Astrocyte of the cerebellum (primary cell): ENCODE measurements at places on chromosomes 11 and 22.

DNA sequence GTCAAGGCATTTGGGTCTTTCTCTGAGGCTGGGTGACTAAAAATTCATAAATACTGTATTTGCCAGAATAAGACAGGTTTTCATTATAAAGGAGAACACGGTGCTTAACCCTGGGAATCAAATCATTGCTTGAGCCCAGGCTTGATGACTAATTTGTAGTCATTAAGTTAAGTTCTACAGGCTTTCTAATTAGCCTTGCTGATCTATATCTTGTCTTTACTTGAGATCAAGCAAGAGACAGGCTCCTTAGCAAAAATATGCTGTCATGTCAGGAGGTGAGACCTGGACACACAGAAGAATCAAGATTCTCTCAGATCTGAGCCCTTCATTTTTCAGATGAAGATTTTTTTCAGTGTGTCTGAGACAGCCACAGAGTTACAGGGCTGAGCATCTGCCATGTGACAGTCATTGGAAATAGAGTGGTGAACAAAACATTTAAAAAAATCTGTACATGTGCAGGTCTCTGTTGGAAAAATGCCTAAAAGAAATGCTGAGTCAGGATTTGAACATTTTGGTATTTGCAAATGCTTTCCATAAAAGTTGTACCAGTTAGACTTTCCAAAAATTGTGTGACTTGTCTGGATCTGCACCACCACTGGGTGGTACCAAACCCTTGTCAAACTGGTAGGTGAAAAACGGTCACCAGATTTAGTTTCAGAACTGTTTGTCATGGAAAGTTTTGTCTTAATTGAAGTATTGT is 14.6 kb downstream of the ACAT1 start:
- no peak for DNase-seq

DNA sequence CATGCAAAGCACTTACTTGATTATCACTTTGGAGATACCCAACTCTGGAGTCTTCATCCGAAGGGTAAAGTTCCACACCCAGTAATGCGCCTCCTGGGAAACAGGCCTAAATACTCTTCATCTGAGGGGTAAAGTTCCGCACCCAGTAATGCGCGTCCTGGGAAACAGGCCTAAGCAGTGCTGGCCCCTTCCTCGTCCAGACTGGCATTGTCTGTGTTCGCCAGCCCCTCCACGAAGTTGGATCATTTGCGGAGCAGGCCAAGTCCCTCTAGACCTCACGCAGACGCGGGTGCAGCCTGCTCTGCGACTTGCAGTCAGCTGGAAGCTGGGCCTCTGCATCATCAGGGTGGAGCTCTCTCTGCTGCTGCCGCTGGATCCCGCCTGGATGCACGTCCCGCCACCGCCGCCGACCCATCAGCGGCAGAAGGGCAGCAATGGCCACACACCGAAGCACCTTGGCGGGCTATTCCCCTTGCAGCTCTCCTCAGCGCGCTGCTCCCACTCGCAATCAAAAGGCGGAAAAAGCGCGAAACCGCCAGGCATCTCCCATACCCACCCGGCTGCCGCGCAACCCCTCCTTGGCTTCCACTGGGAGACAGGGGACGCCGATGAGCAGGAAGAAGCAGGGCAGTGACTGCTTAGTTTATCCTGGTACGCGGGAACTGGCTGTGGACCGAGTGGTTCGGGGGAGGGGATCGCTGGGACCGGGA is 34.1 kb upstream of the GLYATL1 start:
- DNase-seq, result no peak

DNA sequence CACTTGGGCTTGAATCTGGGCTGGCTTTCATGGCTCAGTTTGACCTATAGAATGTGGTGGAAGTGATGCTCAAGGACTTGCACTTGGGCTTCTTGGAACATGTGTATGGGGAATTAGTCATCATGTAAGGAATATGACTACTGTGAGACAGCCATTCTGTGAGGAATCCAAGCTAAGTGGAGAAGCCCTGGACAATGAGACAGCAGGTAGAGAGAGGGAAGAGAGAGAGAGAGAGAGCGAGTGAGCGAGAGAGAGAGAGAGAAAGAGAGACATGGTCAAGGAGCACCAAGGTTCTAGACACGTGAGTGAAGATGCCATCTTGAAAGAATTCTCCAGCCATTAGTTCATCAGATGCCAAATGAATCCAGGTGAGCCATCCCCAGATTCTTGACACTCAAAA is 261.6 kb upstream of the SORL1-AS1 start:
- no peak for DNase-seq

DNA sequence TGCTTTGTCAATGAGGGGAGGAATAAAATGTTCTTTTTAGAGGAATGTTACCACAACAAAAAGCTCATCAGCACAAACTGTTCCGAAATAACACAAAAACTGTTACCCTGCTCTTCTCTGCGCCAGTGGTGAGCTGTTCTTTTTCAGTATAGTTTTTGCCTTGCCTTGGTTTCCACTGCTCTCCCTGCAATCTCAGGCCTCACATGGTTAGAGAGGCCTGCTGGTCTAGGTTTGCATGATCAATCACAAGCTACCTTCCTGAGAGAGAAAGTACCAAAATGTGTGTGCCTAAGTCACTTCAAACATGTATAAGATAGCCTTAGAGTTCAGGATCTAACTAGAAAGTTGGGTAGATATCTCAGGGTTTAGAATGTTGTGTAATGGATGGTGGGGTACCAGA is 114.6 kb downstream of the STIM1 start:
- DNase-seq, result no peak

DNA sequence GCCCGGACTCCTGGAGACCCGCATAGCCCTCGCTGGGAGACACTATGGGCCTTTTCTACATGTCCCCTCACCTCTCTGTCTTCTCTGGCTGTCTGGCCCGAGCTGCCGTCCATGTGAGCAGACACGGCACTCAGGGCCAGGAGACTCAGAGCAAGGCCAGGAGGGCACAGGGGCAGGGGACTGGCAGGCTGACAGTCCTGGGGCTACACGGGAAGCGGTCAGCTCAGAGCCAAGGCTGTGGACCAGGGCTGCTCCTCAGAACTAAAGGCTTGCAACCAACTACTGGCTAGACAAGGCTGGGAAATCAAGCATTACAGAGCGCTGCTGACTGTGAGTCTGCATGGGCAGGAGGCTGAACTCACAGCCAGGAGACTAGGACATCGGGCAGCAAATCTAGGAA is 56.1 kb upstream of the CDON start:
- no peak for DNase-seq

GRCh38 chr11:117458275-117459122 is 130.8 kb downstream of the CEP164 start:
- DNase-seq, result no peak

DNA sequence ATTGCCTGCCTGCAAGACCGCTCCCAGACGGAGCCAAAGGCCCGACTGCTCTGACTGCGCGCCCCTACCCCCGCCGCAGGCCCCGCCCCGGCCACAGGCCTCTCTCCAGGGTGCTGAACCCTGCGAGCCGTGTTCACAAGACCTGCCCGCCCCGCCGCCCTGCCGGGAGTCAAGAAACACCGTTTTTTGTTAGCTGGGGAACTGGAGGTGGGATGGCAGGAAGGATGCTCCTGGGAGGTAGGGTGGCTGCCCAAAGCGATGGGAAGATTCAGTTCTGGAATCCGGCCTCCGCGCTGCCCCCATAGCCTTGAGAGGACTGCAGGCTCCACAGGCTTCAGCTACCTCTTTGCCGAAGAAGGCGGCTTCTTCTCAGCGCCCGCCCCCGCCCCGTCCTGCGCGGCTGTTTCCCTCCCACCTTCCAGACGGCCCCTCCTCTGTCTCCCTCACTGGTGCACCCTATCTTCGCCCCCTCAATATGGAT is 2.7 kb upstream of the PDE2A start:
- no peak for DNase-seq
